ENCODE measurements at places on chromosomes 7 and 10. TPM values are rescaled to one million over a fixed set of nuclear protein-coding genes. Genes with fewer than 3 reads are reported as not detected.

- H3K4me3 ChIP-seq = no peak overlapping the region
- H3K4me1 ChIP-seq = no peaks in the 10 kb centered on the region
- no peak overlapping the region for H3K27ac ChIP-seq
- peaks cover 12% of the 10 kb centered on the region for H3K36me3 ChIP-seq
- no peaks in the 10 kb centered on the region for H3K27me3 ChIP-seq
These were observed 143.0 kb upstream of the NPS start for GRCh38 chr10:127406018-127406550.

- no peak overlapping the region for H3K4me3 ChIP-seq
- DNase-seq = no peak
- H3K36me3 ChIP-seq = no peaks in the 10 kb centered on the region
- no peak overlapping the region for H3K27ac ChIP-seq
These were observed 3.2 kb downstream of the PRAP1 start for GRCh38 chr10:133350283-133350949.

GRCh38 chr7:158868764-158869410 is 12.5 kb downstream of the DYNC2I1 start:
- no peaks in the 10 kb centered on the region for H3K27me3 ChIP-seq
- no peak for DNase-seq
- no peak overlapping the region for H3K4me3 ChIP-seq
- H3K27ac ChIP-seq = no peak overlapping the region

DNA sequence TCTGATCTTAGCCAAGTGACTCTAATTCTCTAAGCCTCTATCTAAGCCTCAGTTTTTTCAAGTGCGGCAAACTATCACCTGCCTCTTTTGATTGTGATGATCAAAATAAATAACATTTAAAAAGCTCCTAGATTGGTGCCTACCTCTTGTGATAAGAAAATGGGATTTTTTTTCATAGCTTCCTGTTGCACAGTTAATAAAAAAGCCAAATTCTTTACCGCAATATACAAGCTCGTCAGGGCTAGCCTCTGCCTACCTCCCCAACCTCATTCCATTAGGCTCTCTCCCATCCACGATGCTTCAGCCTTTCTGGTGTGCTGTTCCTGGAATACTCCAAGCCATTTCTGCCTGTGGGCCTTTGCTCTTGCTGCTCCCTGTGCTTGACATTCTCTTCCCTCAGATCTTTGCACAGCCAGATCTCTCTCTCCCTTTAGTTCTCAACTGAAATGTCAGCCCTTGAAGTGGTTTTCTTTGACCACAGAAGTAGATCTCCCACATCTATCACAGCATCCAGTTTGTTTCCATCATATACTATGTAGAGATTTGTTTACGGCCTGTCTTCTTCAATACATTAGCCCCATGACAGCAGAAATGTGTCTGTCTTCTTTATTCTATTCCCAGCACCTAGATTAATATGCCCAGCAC is 48.8 kb downstream of the SFR1 start:
- H3K27me3 ChIP-seq = no peaks in the 10 kb centered on the region
- H3K36me3 ChIP-seq = no peaks in the 10 kb centered on the region
- no peak overlapping the region for H3K27ac ChIP-seq
- H3K4me1 ChIP-seq = no peaks in the 10 kb centered on the region
- DNase-seq = no peak
- H3K4me3 ChIP-seq = no peak overlapping the region

- H3K4me1 ChIP-seq = no peaks in the 10 kb centered on the region
- no peak overlapping the region for H3K27ac ChIP-seq
- H3K4me3 ChIP-seq = no peak overlapping the region
These were observed 175.8 kb upstream of the AGK start for GRCh38 chr7:141375442-141375841.

DNA sequence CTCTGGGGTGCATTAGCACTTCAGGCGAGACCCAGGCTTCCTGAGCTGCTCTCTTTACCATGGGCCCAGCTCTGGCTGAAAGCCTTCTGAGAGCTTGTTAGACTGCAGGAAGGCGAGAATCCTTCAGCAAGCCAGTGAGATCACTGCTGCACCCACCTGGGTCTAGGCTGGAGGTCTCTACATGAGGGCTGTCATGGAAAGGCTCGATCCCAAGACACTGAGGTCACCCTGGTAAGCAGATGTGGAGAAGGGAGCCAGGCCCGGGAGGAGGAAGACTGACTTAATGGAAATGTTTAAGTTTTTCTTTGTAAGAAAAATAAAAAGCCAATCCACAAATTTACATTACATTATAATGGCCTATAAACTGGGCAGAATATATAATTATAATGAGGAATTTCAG is 684.5 kb downstream of the TNS3 start:
- DNase-seq = no peak
- no peaks in the 10 kb centered on the region for H3K36me3 ChIP-seq
- H3K27ac ChIP-seq = no peak overlapping the region

DNA sequence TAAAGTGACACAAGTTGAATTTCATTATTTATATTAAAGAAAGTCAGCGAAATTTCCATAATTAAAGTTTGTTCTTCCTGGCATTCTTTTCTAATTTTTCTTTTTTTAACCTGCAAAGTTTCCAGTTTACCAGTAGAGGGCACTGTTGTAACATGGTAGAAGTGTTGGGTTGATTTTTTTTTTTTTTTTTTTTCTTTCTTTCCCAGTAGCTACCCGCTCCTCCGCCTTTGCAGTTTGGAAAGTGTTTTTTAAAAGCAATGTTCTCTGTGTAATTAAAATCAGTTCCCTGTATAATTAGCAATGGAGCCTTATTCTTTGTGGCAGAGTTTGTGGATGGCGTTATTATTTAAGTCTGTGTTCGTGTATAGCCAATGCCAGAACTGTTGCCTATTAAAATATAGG is 53.7 kb downstream of the TAF3 start:
- DNase-seq = no peak
- H3K27ac ChIP-seq = no peak overlapping the region
- no peaks in the 10 kb centered on the region for H3K36me3 ChIP-seq
- peaks cover 4% of the 10 kb centered on the region for H3K4me1 ChIP-seq

DNA sequence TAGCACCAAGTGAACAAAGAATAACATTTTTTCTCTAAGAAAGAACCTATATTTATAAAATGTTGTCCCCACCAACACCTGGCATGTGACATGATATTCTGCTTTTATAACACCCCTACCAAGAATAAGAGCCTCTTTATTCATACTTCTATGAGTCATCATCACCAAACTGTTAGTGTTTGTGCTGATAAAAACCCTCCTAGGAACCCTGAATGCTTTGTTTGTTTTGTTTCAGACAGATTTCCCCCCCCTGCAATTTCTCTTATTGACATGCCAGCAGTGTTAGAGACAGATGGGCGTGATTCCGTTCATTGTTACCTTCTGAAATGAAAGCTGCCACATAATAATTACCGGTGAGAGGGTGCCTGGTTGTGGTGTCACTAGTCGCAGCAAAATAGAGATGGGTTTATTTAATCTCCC is 651.1 kb downstream of the SORCS1 start:
- H3K27ac ChIP-seq = no peak overlapping the region
- no peak for DNase-seq
- H3K4me3 ChIP-seq = no peak overlapping the region
- no peaks in the 10 kb centered on the region for H3K27me3 ChIP-seq
- H3K4me1 ChIP-seq = no peaks in the 10 kb centered on the region
- H3K36me3 ChIP-seq = no peaks in the 10 kb centered on the region

GHRHR gene
- total RNA-seq = not detected

BEND7 gene
- total RNA-seq = 16.9 TPM

NUTM2A gene
- 2.3 TPM for total RNA-seq

DGKI gene
- 0.09 TPM for total RNA-seq

AASS gene
- total RNA-seq = 24.2 TPM

ACTR3C gene
- total RNA-seq = 18.6 TPM

AGR3 gene
- 105 TPM for total RNA-seq

KEL gene
- total RNA-seq = 1.6 TPM

MYO3A gene
- 0.44 TPM for total RNA-seq

FAM25A gene
- total RNA-seq = not detected

SEMA3A gene
- 9.7 TPM for total RNA-seq
